ENCODE measurements at places on chromosomes 16 and 17. TPM values are rescaled to one million over a fixed set of nuclear protein-coding genes. Genes with fewer than 3 reads are reported as not detected.

DNA sequence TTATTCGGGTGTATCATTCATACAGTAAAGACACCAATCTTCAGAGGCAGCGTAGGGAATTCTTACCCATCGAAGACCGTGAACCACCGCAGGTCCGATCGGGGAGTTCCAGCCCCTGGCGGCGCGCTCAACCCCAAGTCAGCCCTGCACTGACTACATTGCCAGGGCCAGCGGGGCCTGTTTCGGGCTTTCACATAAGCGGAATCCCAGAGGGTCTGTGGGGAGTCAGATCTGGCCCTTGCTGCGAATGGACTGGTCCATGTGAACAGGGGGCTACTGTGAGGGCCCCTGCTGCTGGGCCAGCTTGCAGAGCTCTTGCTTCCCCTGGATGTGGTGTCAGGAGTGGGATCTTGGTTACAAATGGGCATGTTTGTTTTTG lies 7.6 kb downstream of the PDE6G start:
- H3K4me3 ChIP-seq, result peak overlapping the region; percentile 61
- peaks cover 42% of the 10 kb centered on the region for H3K27me3 ChIP-seq

KRT33A gene
- not detected for total RNA-seq

- no peak overlapping the region for H3K27ac ChIP-seq
- H3K27me3 ChIP-seq, result peaks cover 15% of the 10 kb centered on the region
- H3K4me1 ChIP-seq, result no peaks in the 10 kb centered on the region
- no peaks in the 10 kb centered on the region for H3K36me3 ChIP-seq
- no peak for DNase-seq
Measured at GRCh38 chr16:30473231-30474073, 910 bp downstream of the ITGAL start.

- H3K36me3 ChIP-seq, result no peaks in the 10 kb centered on the region
- no peak overlapping the region for H3K4me3 ChIP-seq
Measured at GRCh38 chr16:10740000-10740844, 3.4 kb upstream of the NUBP1 start.

DNA sequence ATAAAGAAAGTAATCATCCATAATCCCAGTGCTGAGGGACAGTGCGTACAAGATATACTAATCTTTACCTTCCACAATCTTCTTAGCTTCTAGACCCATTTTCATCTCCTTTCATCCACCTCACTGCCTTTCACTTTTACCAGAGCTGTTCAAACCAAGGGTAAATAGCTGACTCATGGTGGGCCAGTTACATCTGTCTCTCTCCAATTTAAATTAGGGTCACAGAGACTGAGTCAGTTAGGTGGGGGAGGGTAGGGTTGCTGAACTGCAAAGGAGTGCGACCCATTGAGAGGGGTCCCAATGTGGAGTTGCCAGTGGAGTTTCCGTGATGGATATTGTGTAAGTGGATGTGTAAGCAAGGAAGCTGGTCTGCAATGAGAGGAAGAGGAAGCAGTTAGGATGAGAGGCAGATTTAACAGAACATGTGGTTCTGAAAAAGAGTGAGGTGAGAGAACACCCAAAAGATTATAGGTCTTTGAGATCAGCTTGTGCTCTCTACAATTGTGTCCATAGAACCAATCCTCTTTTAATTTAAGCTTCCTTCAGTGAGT lies 83.5 kb downstream of the GP2 start:
- no peak for DNase-seq
- no peak overlapping the region for H3K4me3 ChIP-seq
- peaks cover 27% of the 10 kb centered on the region for H3K4me1 ChIP-seq
- no peaks in the 10 kb centered on the region for H3K36me3 ChIP-seq
- H3K27me3 ChIP-seq, result no peaks in the 10 kb centered on the region

- no peaks in the 10 kb centered on the region for H3K36me3 ChIP-seq
- no peak overlapping the region for H3K4me3 ChIP-seq
- peaks cover 45% of the 10 kb centered on the region for H3K4me1 ChIP-seq
- H3K27ac ChIP-seq, result no peak overlapping the region
- no peak for DNase-seq
- H3K27me3 ChIP-seq, result no peaks in the 10 kb centered on the region
Measured at GRCh38 chr17:10751563-10751962, 21.7 kb upstream of the TMEM220 start.

DNA sequence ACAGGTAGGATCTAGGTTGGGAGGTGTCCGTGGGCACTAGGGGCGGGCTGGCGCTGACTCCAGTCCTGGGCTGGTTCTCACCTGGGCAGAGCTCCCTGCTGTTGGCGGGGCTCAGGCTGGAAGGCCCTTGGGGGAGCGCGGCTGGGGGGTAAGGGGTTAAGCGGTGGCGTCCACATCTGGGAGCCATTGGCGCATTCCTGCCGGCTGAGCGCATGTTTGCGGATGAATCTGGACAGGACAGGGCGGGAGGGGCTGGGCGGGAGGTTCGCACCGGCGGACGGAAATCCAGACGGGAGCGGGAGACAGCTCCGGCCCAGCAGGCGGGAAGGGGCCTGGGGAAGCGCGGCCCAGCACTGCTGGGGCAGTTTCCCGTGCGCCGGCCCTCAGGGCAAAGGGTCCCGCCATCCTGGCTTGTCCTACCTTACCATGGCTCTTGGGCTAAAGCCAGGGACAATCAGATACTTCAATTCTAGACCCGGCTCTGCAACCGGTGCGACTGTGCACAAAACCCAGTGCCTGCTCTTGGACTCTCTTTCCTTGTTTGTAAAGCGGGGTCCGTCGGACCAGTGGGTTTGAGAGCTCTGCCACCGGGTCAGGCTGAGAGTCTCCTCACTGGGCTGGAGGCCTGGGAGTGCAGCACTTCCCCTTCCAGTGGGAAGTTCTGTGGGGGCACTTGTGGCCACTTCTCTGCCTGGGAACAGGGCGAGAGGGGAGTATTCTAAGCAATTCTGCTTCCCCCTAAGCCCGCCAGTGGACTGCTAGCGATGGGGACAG lies 7.8 kb downstream of the RARA start:
- no peak overlapping the region for H3K27ac ChIP-seq
- H3K27me3 ChIP-seq, result peaks cover 22% of the 10 kb centered on the region
- H3K4me1 ChIP-seq, result peaks cover 73% of the 10 kb centered on the region
- peak overlapping the region; percentile 90 for H3K4me3 ChIP-seq
